ENCODE measurements at places on chromosomes 3 and 15.

DNA sequence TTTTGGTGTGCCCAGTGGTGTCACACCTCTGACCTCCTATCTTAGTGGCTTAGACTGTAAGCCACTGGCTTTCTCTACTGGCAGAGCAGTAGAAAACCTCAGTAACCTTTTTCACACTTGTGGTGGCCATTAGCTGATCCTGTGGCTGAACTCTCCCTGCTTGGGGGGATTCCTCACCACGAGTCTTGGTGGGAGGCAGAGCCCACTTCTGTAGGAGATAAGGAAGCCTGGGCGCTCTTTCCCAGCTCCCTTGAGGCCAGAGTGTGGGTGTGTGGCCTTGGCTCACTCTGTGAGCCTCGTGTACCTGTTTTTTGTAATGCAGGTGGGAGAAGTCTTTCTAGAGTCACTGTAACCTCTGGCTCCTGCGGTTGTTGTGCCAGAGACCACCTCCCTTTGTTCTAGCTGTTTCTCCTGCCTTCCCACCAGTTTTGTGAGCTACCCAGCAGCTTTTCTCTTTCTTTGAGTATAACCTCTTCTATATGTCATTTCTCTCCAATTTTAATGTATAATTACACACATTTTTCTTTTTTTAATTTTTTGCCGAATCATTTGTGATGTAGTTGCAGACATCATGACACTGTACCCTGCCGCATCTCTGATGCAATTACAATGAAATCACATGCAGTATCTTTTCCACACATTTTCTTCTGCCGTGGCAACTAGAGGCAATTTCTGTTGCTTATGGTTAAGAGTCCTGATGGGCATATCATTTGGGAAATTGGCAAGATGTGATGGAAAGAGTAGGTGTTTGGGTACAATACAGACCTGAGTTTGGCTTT lies 13.8 kb downstream of the XCR1 start:
- DNase-seq = no peak

- DNase-seq = no peak
Measured at GRCh38 chr3:87920549-87920948, 138.3 kb downstream of the CGGBP1 start.

DNA sequence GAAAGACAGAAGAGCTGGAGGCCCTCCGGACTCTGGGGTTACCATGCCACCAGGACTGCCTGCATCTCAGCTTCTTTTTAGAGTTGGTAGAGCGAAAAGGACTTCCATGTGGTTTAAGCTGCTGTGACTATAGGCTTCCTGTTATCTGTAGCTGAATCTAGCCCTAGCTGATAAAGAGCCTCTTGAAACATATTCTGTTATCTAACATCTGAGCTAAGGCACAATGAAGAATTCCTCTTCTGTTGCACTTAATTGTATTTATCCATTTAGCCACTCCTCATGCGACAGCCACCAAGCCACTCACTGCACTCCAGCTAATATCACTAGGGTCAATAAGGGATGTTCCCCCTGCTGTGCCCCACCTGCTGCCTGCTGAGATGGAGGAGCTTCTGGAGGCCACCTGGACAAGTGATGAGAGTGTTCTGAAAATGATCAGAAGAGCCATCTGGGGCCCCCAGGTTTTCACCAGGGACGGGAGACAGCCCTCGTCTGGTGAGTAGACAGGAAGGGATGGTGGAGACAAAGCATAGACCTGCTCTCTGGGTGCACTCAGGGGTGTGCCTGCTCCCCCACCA lies 94.6 kb upstream of the PLXNA1 start:
- no peak for DNase-seq

GRCh38 chr3:58603606-58604005 lies 26.4 kb upstream of the FAM107A start:
- DNase-seq = no peak

DNA sequence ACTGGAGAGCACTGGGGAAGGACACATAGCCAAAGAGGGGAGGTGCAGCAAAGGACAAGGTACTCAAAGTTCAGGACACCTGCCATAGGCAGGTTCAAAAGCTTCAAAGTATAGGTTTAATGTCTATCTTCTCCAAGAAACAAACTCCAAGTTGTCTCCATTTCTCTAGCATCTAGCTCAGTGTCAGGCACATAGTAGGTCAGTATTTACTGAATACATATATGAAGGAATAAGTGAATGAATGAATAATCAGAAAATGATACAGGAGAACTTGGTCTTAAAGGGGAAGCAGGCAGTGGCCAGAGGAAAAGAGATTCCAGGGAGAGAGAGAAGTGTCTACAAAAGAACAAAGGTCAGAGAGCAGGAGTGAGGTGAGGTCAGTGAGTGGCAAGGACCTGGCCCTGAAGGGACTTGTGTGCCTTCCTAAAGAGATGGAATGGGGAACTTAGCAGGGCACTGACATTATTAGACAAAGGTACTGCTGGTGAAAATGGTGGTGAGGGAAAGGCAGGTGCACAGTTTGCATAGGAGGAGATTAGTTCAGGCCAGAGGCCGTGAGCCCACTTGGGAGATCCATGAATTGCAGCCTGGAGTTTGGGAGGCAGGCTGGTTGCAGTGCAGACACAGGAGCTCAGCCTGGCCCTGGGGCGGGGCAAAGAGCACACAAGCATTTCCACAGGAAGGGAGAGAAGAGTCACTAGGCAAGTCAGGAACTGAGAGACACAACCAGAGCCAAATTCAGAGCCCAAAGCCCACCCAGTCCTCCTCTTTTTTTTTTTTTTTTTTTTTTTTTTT lies 21.4 kb downstream of the TBC1D2B start:
- DNase-seq = no peak

DNA sequence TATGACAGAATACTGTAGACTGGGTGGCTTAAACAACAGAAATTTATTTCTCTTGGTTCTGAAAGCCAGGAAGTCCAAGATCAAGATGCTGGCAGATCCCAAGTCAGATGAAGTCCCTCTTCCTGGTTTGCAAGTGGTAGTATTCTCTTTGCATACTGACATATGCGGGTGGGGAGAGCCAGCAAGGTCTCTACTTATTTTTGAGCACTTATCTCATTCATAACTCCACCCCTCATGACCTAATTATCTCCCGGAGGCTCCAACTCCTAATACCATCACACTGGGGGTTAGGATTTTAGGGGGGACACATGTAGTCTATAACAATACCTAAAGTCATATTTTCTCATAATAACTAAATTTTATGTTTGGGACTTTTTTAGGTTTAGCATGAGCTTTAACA lies 65.3 kb downstream of the BLM start:
- DNase-seq = no peak

DNA sequence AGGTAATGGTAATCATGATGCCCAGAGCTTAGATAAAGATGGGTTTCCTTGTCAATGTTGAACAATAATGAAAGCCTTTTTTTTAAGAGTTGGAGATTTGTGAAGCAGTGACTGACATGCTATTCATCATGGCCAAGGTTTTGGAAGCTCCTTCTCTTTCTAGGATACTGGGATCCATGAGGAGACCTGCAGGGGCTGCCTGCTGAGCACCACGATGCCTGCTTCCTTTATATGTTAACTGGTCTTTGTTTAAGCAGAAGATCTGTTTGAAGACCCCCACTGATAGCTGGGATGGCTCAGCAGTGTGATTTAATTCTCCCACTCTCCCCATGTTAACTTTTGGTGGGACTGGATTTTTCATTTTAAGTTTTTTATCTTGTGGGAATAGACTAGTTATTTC lies 15.8 kb downstream of the RBP1 start:
- no peak for DNase-seq

- DNase-seq = no peak
Measured at GRCh38 chr3:59611649-59612443, 562.0 kb upstream of the CFAP20DC start.

- peak; percentile 1 for DNase-seq
Measured at GRCh38 chr3:9179826-9180763, 69.4 kb downstream of the SRGAP3 start.

GRCh38 chr3:113275929-113276750 lies 64.8 kb downstream of the BOC start:
- DNase-seq = no peak

DNA sequence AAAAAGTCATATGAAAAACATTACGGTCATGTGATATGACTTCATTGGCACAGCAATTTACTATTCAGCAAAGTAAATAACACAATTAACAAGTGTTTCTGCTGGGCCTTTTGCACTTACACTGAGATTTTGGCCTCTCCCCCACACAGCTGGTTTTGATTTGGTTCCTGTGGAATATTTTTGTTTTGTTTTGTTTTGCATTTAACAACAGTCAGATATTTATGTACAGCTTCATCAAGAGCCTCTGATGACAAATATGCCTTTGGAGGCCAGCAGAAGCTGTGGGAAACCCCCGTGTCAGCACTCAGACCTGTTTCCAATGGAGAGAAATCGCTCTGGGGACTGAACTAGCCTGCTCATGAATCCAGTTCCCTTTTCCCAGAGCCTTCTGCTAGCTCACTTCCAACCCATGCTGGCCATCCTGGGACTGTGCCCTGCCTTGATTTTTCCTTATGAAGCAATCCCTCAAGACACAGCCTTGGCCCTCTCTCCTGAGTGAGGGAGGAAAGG lies 161.9 kb downstream of the ATG7 start:
- no peak for DNase-seq

GRCh38 chr3:170529346-170529745 lies 56.5 kb downstream of the SLC7A14 start:
- no peak for DNase-seq

GRCh38 chr15:39704235-39704634 lies 78.4 kb downstream of the FSIP1 start:
- no peak for DNase-seq

GRCh38 chr3:139838269-139838957 lies 96.6 kb upstream of the CLSTN2 start:
- DNase-seq = no peak

DNA sequence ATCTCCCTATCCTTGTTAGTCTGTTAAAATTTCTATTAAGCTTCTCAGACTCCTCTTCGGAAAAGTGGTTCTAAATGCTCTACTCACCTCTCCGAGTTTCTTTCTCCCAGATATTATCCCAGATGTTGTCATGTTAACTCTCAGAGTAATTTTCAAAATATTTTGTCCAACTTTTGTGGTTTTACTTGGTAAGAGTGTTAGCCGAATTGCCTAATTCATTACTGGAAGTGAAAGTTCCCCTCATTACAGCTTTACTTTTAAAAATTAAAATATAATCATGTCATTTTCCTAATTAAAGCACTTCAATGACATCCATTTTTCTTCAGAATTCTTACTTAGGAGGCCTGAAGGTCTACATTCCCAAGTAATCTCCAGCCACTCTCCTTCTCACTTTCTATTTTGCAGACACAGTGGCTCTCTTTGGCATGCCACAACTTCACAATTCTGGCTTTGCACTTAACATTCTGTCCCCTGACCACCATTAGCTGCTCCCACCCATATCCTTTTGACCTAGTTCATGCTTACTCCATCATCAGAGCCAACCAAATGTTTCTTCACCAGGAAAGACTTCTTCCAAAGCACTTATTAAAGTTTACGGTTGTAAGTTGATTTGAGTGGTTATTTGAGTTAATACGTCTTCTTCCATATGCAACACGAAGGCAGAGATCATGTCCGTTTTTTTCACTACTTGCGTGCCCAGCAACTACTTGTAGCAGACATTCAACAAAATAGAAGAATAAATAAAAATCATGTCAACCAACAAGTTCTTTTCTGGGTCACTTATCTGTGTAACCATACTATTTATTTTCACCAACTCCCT lies 10.2 kb upstream of the TIPARP start:
- DNase-seq = no peak

DNA sequence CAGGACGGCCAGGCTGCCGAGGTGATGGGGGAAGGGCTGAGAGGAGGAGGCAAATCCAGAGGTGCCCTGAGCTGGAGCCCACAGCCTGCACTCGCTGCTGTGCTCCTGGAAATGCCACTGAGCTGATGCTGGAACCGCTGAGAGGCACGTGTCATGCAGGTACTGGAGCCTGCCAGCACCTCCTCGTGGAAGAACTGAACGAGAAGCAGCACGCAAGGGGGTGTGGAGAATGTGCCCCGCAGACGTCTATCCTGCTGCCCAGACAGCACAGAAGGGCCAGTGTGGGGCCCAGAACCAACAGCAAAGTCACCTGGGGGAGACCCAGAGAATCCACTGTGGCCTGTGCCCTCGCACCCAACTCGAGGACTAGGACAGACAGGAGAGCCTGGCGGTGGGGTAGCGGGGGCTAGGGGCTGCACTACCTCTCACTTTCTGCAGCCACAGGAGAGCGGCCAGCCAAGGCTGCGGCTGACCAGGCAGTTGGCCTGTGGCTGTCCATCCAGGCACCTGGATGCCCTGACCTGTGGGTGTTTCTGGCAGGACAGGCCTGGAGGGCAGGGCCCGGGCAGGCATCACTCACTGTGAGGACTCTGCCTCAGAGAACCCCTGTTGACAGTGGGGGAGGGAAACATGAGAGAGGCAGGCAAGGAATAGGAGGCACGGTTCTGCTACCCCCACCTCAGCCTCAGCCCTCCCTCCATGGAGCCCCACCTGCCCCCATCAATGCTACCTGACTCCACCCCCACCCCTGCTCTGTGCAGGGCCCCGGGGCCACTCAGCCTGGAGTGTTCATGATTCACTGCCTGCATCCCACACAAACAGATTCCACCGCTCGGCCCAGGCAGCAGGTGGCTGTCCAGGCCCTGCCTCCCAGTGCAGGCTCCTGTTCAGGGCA lies 213.1 kb downstream of the TBC1D2B start:
- no peak for DNase-seq

GRCh38 chr3:67654844-67655177 lies 399 bp upstream of the SUCLG2 start:
- DNase-seq = no peak

DNA sequence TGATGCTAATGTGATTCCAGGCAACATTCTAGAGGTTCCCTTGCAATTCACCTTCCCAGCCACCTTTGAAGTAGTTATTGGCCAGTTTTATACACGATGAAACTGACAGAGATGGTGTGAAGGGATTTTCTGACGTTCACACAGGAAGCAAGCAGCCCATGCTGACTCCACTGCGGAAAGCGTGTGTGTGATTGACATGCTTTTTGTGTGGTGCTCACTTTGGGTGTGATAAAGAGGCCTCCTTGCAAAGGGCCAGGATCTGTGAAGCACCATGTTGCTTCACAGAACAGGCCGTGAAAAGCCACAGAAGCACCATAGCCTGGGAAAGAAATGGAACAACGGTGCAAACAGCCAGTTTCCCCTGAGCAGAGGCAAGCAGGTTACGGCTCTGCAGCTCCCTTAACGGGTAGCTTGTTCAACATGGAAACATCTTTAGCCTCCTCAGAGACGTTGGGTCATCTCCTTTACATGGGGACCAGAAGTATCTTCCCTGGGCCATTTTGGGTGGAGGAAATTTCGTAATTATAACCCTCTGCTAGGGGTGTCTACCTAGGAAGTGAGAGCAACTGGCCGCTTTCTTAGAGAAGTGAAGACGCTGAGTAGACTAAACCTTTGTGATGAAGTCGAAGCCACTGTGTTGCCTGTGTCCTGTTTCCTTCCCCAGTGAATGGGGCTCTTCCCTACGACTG lies 108.5 kb downstream of the APBA2 start:
- DNase-seq = no peak

- DNase-seq = no peak
Measured at GRCh38 chr15:51077221-51078153, 17.2 kb downstream of the TNFAIP8L3 start.

GRCh38 chr3:13874891-13875290 lies 5.0 kb downstream of the WNT7A start:
- no peak for DNase-seq

GRCh38 chr15:23828786-23829185 lies 141.7 kb upstream of the NDN start:
- DNase-seq = no peak

- DNase-seq = no peak
Measured at GRCh38 chr3:20878691-20879090, 692.7 kb upstream of the SGO1 start.

GRCh38 chr3:24004171-24004938 lies 59.3 kb downstream of the NR1D2 start:
- no peak for DNase-seq

- DNase-seq = peak; percentile 45
Measured at GRCh38 chr15:41603941-41604911, 45.2 kb downstream of the TYRO3 start.

- DNase-seq = no peak
Measured at GRCh38 chr15:36172955-36173354, 406.5 kb upstream of the CDIN1 start.

All from HL-60 (cell line).